Midbrain (tissue), 1 donor: ENCODE measurements at places on chromosomes 6 and 20.
A peak's percentile ranks its signal among the peaks of the same experiment; 100 is the strongest.

- peak; percentile 10 for DNase-seq
Measured at GRCh38 chr6:158803733-158804143, 15.4 kb downstream of the EZR start.

DNA sequence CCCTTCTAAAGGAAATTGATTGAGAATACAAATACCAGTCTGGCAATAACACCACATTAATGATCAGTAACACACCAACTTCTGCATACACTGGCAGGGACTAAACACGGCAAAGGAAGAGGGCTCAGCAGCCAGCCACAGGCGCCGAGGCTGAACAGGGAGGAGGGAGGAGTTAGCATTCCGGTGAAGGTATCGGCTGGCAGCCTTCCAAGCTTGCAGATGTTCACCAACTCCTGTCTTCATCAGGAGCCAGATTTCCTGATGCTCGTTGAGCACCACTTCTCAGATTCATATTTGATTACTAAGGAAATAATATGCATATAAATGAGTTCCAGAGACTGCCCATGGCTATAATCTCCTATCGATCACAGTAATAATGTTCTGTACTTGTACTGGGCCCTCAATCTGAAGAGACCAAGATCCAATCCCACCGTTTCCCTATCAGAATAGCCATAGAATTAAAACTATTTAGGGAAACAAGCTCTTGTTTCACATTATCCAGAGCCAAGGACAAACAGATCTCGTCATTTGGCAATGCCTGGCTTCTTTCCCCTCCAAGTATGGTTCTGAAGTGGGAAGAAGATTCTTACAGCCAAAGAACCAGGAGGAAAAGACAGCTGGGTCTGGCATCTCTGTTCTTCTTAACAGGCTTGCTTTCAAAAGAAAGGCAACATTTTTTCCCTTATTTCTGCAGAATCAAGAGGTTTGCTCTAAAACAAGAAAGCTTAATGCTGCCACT is 42.2 kb downstream of the GFOD1 start:
- DNase-seq = no peak

GRCh38 chr6:79425589-79426311 is 111.5 kb downstream of the LCA5 start:
- no peak for DNase-seq

GRCh38 chr6:14202947-14203346 is 85.4 kb downstream of the CD83 start:
- DNase-seq = no peak

- DNase-seq = no peak
Measured at GRCh38 chr6:134642279-134642678, 307.6 kb downstream of the ALDH8A1 start.

GRCh38 chr6:122678841-122679240 is 68.6 kb downstream of the PKIB start:
- DNase-seq = no peak

GRCh38 chr20:49668181-49668877 is 45.3 kb downstream of the B4GALT5 start:
- no peak for DNase-seq

DNA sequence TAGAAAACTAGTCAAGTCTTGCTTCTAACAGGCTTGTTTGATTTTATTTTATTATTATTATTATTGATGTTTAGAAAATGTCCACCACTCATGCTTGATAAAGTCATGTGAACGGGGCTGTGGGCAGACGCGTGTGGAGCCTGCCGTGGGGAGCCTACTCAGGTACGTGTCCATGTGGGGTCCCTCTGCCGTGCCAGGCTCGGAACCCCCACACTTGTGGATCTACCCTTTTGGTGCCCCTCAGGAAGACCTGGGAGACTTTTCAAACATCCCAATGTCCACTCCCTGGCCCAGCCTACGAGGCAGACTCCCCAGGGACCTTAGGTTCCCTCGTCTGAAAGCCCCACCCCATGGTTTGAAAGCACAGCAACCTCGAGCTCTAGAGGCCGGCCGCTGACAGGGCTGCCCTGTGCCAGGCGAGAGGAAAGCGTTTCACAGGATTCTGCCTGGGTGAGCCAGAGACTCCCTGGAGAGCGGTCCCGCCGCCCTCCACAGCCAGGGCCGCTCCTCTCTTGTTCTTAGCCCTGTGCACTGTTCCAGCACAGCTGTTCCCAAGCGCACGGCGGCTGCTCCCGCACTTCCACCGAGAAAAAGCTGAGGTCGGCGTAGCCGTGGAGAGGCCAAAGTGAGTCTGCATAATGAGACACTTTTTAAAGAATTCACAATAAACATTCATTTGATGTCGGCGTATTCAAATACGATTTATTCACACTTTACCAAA is 249.7 kb downstream of the TTLL2 start:
- DNase-seq = no peak

- no peak for DNase-seq
Measured at GRCh38 chr6:84870672-84871071, 106.3 kb upstream of the TBX18 start.

- DNase-seq = no peak
Measured at GRCh38 chr6:30543821-30544220, 12.5 kb downstream of the GNL1 start.

GRCh38 chr6:137522198-137522798 is 28.1 kb upstream of the OLIG3 start:
- no peak for DNase-seq

DNA sequence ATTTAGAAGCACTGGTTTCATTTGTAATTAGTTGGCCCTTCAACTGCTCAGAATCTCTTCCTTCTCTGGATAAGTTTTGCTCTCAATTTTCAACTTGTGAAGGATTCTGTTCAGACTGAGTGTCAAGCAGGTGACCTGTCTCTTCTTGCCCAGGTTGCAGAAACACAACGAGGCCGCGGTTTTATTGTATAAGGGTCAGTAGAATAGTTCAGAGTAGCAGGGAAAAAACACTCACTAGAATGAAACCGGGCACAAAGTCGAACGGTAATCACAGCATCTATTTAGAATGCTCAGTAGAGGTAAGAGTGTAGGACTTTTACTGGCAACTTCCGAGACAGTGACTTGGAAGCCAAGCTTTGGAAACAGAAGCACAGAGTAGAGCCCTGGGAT is 17.9 kb upstream of the GFOD1 start:
- no peak for DNase-seq

GRCh38 chr20:25275813-25276532 is 28.1 kb downstream of the PYGB start:
- no peak for DNase-seq

DNA sequence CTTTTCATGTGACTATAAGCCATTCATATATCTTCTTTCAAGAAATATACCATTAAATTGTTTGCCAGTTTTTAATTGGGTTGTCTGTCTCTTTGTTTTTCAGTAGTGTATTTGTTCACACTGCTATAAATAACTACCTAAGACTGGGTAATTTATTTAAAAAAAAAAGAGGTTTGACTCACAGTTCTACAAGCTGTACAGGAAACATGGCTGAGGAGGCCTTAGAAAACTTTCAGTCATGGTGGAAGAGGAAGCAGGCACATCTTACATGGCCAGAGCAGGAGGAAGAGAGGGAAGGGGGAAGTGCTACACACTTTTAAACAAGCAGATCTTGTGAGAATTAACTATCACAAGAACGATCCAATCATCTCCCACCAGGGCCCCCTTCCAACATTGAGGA is 255.3 kb downstream of the EPM2A start:
- DNase-seq = no peak

GRCh38 chr20:58893355-58894120 is 41.0 kb downstream of the GNAS start:
- no peak for DNase-seq

DNA sequence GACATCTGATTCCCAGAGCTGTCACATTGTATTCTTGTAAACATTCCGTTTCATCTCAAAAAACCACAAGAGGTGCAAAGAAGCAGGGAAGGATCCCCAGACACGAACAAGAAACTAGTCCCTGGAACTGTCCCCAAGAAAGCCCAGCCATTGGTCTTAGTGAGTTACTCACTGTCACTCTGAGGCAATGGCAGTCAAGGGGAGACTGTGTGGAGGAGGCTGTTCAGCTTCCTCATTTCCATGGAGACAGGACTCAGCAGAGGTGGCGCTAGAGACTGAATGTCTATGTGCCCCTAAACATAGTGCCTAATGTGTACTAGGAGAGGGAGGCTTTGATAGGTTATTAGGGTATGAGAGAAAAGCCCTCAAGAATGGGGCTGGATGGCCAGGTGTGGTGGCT is 11.1 kb downstream of the ULBP1 start:
- DNase-seq = no peak

- DNase-seq = no peak
Measured at GRCh38 chr6:75292555-75292954, 8.0 kb upstream of the TMEM30A start.

DNA sequence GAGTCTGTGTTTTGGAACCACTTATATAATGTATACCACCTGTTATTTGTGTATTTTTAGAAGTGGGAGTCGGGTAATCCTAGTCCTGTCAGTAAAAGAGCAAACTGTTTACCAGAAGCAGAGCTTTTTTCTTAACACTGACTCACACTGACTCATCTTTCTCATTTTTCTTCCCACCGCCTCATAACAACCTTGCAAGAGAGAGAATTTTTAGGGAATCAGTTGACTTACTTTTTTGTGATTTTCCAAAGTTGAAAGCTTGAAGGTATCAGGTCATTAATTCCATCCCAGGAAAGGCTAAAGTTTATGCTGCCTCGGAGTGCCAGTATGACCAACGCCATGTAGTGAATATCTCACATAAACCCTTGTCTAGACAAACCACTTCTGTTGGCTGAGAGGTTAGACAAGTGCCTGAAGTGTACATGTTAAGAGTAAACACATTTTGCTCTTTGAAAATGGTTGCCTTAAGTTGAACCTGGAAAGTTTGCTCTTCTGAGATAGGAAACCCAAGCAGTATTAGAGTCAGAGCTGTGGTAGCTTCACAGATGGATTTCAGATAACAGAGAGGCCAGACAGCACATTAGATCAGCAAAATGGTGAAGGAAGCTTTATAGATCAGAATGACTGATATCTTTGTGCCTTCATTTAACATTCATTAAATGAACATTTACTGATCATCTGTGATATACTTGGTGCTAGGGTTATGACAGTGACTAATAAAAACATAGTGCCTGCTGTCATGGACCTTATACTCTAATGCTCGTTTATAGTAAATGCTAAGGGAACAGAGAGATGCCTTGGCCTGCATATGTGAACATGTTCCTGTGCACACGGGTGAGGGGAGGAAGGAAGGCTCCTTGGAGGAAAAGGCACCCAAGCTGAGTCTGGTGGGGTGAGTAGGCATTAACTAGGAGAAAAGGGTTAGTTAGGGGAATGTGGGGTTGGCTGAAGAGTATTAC is 29.1 kb upstream of the PKIG start:
- DNase-seq = no peak

DNA sequence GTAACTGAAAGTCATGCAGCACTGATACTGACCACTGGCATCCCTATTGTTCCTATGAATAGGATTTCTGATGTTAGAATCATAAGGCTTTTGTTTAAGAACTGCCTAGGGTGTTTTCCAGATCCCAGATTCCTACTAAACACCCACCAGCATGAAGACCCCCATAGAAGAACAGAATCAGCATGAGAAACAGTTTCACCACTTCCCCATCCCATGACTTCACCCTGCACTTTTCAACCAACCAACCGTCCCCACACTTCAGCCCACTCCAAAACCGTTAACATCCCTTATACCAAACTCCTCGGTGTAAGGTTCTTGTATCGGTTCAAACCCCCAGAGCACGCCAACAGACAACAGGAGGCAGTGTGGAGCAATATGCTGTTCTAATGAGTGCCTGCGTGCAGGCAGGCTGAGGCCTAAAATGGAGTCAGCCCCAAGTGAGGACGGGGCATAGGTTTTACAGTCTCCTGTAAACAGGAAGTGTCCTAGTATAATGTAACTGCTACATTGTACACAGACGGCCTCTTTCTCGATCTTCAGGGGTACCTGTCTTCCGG is 11.4 kb upstream of the SSTR4 start:
- no peak for DNase-seq

DNA sequence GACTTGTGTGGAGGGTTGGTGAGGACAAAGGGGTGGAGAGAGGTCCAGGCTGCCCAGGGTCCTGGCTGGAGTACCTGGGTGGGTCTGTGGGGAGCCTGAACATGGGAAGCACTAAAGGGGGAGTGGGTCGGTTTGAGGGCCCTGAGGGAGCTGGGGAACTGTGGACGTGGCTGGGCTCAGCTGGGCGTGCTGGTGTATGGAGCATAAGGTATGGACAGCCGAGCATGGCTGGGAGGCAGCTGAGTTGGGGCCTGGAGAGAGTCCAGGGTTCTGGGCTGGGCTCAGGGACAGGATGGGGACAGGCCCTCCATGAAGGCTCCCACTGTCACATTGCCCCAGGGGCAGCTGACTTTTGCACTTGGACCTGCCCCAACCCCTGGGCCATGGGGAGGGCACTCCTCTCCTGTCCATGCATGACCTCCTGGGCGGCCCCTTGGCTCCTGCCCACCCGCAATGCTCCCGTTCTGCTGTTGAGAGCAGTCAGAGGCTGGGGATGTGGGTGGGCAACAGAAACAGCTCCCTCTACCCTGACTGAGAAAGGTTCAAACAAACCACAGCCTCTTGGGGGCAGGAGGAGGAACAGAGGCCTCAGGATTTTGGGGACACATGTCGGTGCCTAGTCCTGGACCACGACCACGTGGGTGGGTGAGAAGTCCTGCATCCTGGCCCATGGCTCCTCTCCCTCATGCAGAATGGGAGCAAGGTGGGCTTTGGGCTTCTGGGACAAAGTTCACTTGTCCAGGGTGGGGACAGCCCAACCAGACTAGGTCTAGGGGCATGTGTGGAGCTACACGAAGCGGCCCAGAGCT is 4.5 kb downstream of the C20orf204 start:
- DNase-seq = no peak

- no peak for DNase-seq
Measured at GRCh38 chr6:145749632-145750031, 14.3 kb upstream of the EPM2A start.

GRCh38 chr6:81785377-81785776 is 32.9 kb upstream of the TENT5A start:
- DNase-seq = no peak

- no peak for DNase-seq
Measured at GRCh38 chr20:36736451-36737182, 9.3 kb downstream of the NDRG3 start.

DNA sequence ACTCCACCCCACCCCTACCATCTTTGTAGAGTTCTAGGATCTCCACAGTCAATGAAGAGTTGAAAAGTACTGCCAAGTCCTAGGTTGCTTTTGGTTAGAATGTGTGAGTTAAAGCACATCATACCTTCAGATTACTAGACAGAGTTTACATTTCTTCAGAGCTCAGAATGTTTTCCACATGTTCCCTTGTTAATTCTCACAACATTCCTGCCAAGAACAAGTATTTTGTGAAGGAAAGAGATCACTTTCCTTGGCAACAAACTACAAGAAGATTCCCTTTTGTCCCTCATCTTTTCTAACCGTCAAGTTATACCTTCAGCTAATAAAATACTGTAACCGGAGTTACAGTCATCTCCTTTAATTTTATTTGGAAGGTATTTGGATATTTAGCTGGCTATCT is 266.8 kb downstream of the ZFAND3 start:
- DNase-seq = no peak

GRCh38 chr20:13022401-13023155 is 13.8 kb downstream of the SPTLC3 start:
- no peak for DNase-seq
